SK-MEL-5 (cell line): ENCODE measurements at places on chromosomes 16 and 17. TPM values are rescaled to one million over a fixed set of nuclear protein-coding genes. Genes with fewer than 3 reads are reported as not detected.
A peak's percentile ranks its signal among the peaks of the same experiment; 100 is the strongest.

The TCAP gene
- total RNA-seq: 0.05 and 0.53 TPM in 2 replicates

The WDR90 gene
- total RNA-seq: 10.3 and 12.4 TPM in 2 replicates

The SOX9 gene
- total RNA-seq: 2.2 and 2.3 TPM in 2 replicates

GRCh38 chr16:67158637-67159600 lies 790 bp downstream of the TRADD start:
- peak; percentile 59 for DNase-seq

- no peak for DNase-seq
Observed at GRCh38 chr17:44601539-44601938, 44.3 kb downstream of the FZD2 start.
